ENCODE measurements at places on chromosomes 3 and 15.
A peak's percentile ranks its signal among the peaks of the same experiment; 100 is the strongest.

DNA sequence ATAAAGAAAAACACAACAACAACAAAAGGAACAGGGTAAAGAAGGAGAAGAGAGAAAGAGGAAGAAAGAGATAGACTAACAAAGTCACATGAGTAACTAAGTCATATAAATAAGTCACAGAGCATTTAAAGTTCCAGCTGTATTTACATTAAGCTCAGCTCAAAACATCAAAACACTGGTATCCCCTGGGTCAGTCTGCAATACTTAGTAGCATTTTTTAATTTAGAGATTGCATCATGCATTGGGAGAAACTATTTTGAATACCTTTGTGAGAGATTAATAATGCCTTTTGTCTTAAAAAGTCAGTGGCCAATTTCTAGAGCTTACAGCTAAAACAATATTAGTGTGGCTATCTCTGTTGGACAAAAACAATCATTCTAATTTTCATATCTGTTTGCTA lies 78.4 kb downstream of the NEK10 start:
- no peaks in the 10 kb centered on the region for H3K36me3 ChIP-seq
- H3K4me3 ChIP-seq, result no peak overlapping the region
- no peaks in the 10 kb centered on the region for H3K4me1 ChIP-seq
- no peaks in the 10 kb centered on the region for H3K27me3 ChIP-seq
- no peak for DNase-seq

- H3K27ac ChIP-seq, result no peak overlapping the region
- DNase-seq, result no peak
- H3K4me3 ChIP-seq, result no peak overlapping the region
- no peaks in the 10 kb centered on the region for H3K36me3 ChIP-seq
- no peaks in the 10 kb centered on the region for H3K27me3 ChIP-seq
Measured at GRCh38 chr3:60281970-60282369, 969.3 kb downstream of the FHIT start.

- H3K27me3 ChIP-seq, result no peaks in the 10 kb centered on the region
- peaks cover 22% of the 10 kb centered on the region for H3K4me1 ChIP-seq
- no peak overlapping the region for H3K27ac ChIP-seq
Measured at GRCh38 chr15:91953432-91953831, 99.9 kb downstream of the SLCO3A1 start.

DNA sequence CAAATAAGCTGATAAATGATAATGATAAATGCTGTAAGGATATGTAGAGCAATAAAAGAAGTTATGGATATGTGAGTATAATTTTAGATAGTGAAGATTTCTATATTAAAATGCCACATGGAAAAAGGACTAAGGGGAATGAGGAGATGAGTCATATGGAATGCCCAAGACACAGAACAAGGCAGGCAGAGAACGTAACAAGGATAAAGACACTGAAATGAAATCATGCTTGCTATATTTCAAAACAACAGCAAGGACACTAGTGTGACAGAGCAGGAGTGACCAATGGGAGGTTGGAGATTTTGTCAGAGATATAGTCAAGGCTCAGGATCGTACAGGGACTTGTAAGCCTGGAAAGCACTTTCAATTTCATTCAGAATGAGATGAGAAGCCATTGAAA lies 621.5 kb upstream of the SEMA6D start:
- no peaks in the 10 kb centered on the region for H3K27me3 ChIP-seq
- H3K27ac ChIP-seq, result no peak overlapping the region
- H3K36me3 ChIP-seq, result no peaks in the 10 kb centered on the region
- DNase-seq, result no peak

DNA sequence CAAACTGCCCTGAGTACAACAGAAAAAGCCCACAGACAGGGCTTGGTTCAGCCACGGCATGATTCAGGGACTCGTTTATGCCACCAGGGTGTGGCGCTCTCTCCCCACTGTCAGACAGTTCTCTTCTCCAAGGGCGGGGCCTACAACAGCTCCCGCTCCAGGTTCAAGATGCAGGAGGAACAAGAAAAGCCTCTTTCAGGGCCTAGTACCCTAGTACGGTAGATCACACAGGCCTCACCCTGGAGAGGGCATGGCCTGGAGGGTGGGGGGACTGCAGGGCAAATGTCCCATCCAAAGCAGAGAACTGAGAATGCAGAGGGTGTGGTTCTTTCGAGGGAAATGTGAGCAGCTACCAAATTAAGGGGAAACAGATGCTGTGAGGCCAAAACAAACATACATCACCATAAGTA lies 12.0 kb downstream of the MESD start:
- peaks cover 48% of the 10 kb centered on the region for H3K4me1 ChIP-seq
- no peak overlapping the region for H3K4me3 ChIP-seq
- DNase-seq, result peak; percentile 69
- H3K27ac ChIP-seq, result peak overlapping the region; percentile 31

GRCh38 chr3:149340310-149340933 lies 7.0 kb upstream of the TM4SF18 start:
- no peaks in the 10 kb centered on the region for H3K36me3 ChIP-seq
- no peaks in the 10 kb centered on the region for H3K4me1 ChIP-seq
- H3K4me3 ChIP-seq, result no peak overlapping the region
- DNase-seq, result no peak
- H3K27ac ChIP-seq, result no peak overlapping the region
- H3K27me3 ChIP-seq, result peaks cover 13% of the 10 kb centered on the region

GRCh38 chr3:23669541-23670255 lies 136.1 kb upstream of the UBE2E1 start:
- no peak overlapping the region for H3K4me3 ChIP-seq
- no peaks in the 10 kb centered on the region for H3K36me3 ChIP-seq
- no peak for DNase-seq
- peaks cover 14% of the 10 kb centered on the region for H3K27me3 ChIP-seq
- no peaks in the 10 kb centered on the region for H3K4me1 ChIP-seq

DNA sequence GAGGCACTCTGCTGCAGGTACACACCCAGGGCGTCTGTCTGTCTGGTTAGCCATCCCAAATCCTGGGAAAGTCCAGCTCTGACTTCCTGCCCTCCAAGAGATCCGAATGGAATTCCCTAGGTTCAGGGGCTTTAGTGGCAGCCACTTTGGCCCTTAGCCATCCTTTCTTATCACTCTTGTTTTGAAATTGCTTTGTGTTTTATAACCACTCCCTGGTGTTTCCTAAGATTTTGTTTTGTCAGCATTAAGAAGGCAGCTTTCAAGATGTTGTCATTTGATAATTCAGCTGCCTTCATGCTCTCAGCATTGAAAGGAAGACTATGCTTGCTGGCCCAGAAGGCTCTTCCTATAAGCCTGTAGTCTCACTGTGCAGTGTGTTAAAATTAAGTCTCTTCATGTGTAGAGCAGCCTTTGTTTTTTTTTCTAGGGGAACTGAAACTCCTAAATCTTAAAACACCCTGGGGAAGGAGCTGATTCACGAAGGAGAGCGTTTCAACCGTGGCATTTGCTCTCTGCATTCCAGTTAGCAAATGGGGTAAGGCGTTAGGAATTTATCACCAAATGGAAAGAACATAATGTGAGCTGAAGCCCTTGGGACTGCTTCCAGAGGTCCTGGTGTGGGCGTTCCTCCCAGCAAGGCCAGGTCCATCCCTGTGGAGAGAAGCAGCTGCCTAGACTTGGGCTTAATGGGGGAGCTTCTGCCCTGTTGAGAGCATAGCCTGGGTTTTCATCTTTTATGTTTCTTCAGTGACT lies 14.2 kb upstream of the CLEC3B start:
- no peak overlapping the region for H3K27ac ChIP-seq
- DNase-seq, result no peak
- H3K4me3 ChIP-seq, result no peak overlapping the region
- peaks cover 3% of the 10 kb centered on the region for H3K4me1 ChIP-seq
- no peaks in the 10 kb centered on the region for H3K27me3 ChIP-seq

DNA sequence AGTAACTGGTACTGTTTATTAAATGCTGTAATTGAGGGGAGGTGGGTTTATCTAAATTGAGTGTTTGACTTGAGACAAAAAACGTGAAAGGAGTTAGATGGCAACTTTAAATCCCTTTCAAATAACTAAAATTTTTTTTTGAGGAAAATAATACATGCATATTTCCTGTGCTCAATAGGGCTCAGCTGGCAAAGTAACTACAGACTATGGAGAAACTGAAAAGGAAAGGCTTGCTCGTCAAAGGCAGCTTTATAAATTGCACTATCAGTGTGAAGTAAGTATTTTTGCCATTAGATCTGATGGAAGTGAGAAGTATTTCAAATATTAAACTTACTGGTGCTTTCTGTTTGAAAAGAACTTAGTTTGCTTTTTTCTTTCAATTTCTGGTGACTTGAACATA lies 72.2 kb downstream of the DZIP3 start:
- H3K27me3 ChIP-seq, result no peaks in the 10 kb centered on the region
- H3K27ac ChIP-seq, result no peak overlapping the region
- no peak overlapping the region for H3K4me3 ChIP-seq
- peaks cover 14% of the 10 kb centered on the region for H3K36me3 ChIP-seq

DNA sequence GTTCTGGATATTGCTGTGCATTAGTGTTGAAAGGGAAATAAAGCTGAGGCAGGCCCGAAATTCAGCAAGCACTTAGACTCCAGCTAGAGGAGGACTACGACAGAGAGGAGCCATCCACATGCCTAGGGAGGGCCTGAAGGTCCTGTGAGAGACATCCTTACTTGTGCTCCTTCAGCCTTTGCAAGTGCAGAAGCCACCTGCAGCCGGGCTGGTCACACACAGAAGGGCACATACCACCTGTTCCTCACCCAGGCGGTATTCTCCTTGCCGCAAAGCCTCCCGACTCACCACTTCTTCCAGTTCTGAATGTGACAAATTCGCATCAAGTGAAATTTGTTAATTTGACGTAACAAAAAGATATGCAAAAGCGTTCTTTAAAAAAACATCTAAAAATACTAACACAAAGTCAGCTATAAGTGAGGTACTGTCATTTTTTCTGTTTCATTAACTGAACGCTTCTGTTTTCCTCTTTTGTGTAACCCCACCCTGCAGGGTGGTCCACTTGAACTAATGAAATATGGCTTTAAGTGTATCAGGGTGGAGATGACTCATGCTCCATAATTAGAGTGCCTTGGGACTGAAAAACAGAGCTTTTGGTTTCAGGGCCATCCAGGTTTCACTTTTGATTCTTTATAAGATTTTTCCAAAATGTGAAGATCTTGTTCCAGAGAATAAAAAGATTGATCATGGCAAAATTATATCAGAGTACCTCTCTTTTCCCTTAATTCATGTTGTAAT lies 467.9 kb upstream of the ATP11B start:
- no peak overlapping the region for H3K4me3 ChIP-seq
- no peak for DNase-seq
- H3K27ac ChIP-seq, result no peak overlapping the region
- no peaks in the 10 kb centered on the region for H3K36me3 ChIP-seq

DNA sequence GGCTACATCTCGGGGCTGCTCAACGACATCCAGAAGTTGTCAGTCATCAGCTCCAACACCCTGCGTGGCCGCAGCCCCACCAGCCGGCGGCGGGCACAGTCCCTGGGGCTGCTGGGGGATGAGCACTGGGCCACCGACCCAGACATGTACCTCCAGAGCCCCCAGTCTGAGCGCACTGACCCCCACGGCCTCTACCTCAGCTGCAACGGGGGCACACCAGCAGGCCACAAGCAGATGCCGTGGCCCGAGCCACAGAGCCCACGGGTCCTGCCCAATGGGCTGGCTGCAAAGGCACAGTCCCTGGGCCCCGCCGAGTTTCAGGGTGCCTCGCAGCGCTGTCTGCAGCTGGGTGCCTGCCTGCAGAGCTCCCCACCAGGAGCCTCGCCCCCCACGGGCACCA lies 17.0 kb downstream of the ANKRD63 start:
- H3K27ac ChIP-seq, result no peak overlapping the region
- H3K4me3 ChIP-seq, result no peak overlapping the region
- H3K4me1 ChIP-seq, result no peaks in the 10 kb centered on the region
- no peak for DNase-seq
- no peaks in the 10 kb centered on the region for H3K36me3 ChIP-seq

- H3K36me3 ChIP-seq, result no peaks in the 10 kb centered on the region
- DNase-seq, result no peak
- H3K4me3 ChIP-seq, result no peak overlapping the region
- no peak overlapping the region for H3K27ac ChIP-seq
- H3K4me1 ChIP-seq, result peaks cover 16% of the 10 kb centered on the region
Measured at GRCh38 chr3:125072749-125073389, 17.1 kb upstream of the HEG1 start.

- H3K4me3 ChIP-seq, result no peak overlapping the region
- H3K36me3 ChIP-seq, result no peaks in the 10 kb centered on the region
- peaks cover 7% of the 10 kb centered on the region for H3K27me3 ChIP-seq
- no peaks in the 10 kb centered on the region for H3K4me1 ChIP-seq
Measured at GRCh38 chr3:185732782-185733181, 92.1 kb downstream of the IGF2BP2 start.

DNA sequence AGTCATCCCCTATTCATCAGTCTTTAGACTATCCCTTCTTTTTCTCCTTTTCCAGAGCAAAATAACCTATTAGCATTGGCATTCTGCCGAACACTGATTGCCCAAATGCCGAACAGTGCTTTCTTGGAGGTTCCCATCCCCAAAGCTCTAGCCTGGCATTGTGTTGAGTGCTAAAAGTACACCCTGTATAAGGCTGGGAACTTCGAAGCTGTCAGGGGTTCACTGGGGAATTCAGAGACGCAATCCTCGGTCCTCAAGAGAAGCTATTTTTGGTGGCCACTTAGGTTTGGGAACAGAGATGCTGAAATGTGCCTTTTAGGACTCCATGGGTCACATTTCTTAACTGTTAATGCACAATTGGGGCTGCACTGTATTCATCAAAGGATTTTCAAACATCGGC lies 8.4 kb downstream of the FRMD5 start:
- H3K36me3 ChIP-seq, result no peaks in the 10 kb centered on the region
- no peak overlapping the region for H3K4me3 ChIP-seq
- no peaks in the 10 kb centered on the region for H3K4me1 ChIP-seq
- DNase-seq, result no peak

DNA sequence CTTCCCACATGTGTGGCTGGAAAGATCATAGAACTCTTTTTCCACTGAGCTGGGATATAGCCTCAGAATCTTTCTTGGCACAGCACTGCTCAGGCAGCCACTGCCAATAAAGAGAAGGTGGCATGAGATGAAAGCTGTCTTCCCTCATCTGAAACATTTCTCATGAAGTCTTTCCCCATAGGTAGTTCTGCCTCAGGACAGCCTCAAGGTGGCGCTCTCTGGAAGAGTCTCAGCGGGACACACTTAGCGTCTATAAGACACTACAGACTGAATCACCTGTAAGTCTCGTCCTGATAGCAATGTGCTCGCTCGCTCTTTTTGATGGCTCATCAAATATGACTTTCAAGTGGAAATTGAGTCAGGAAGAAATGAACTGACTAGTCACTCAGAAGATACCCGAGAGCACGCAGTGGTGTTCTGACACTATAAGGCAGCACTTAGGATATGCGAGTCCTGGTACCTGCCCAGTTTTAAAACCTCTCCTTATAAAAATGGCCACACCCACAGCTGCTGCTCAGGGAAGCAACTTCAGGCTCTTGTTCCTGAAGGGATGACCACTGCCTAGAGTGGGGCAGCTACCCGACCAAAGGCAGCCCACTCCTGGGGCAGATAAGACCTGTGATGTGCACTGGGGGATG lies 269.5 kb downstream of the SUCLG2 start:
- no peak overlapping the region for H3K27ac ChIP-seq
- peaks cover 40% of the 10 kb centered on the region for H3K36me3 ChIP-seq
- no peaks in the 10 kb centered on the region for H3K27me3 ChIP-seq
- H3K4me1 ChIP-seq, result peaks cover 27% of the 10 kb centered on the region
- H3K4me3 ChIP-seq, result no peak overlapping the region

- H3K36me3 ChIP-seq, result peaks cover 2% of the 10 kb centered on the region
- DNase-seq, result peak; percentile 30
- H3K4me3 ChIP-seq, result peak overlapping the region; percentile 61
- H3K27ac ChIP-seq, result no peak overlapping the region
- no peaks in the 10 kb centered on the region for H3K27me3 ChIP-seq
Measured at GRCh38 chr15:24878153-24878552, 76.6 kb upstream of the SNRPN start.

Measured in activated CD8-positive, alpha-beta T cell treated with anti-CD3 and anti-CD28 coated beads for 36 hours (primary cell).